NAMALWA (cell line): ENCODE measurements at places on chromosomes 6 and 20.

DNA sequence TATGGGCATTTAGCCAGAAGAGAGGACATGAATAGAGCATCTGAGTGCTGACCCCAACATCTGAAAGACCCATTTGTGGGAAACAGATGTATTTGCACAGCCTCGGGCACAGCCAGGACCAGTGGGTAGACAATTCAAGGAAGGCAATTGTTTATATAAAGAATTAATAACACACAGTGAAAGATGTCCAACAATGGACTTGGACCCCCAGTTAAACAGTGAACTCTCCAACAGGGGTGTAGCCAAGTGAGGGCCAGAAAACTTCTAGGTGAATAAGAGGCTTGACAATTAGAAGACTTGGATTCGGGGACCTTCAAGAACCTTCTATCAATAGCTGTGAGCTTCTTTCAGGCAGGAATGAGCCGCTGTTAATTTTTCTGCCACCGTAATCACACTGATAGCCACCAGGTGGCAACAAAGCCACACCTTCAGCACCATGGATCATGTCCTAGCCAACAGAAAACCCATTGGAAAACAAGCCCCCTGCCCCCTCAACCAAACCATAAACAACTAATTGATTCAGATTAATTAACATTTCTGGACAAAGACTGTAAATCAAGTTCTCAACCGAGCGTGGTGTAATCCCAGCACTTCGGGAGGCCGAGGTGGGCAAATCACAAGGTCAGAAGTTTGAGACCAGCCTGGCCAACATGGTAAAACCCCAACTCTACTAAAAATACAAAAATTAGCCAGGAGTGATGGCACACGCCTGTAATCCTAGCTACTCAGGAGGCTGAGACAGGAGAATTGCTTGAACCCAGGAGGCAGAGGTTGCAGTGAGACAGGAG is 8.8 kb upstream of the SRSF6 start:
- peak; percentile 75 for DNase-seq

GRCh38 chr6:162622572-162622971 is 105.0 kb downstream of the PRKN start:
- DNase-seq = no peak

DNA sequence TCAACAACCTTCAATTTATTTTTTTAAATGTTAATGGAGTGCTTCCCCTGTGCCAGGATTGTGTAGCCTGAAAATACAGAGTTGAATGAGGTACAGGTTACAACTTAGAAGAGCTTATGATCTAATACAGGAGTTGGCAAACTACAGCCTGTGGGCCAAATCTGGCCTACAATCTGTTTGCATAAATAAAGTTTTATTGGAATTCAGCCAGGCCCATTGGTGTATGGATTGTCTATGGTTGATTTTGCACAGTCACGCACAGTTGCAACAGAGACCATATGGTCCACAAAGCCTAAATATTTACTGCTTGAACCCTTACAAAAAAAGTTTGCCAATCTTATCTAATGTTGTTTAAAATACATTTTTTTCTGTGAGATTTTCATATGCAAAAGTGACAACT is 177.3 kb upstream of the CCN2 start:
- DNase-seq = no peak

- no peak for DNase-seq
Measured at GRCh38 chr6:84409911-84410310, 182.5 kb upstream of the CEP162 start.

GRCh38 chr6:14280766-14281293 is 163.3 kb downstream of the CD83 start:
- DNase-seq = no peak

DNA sequence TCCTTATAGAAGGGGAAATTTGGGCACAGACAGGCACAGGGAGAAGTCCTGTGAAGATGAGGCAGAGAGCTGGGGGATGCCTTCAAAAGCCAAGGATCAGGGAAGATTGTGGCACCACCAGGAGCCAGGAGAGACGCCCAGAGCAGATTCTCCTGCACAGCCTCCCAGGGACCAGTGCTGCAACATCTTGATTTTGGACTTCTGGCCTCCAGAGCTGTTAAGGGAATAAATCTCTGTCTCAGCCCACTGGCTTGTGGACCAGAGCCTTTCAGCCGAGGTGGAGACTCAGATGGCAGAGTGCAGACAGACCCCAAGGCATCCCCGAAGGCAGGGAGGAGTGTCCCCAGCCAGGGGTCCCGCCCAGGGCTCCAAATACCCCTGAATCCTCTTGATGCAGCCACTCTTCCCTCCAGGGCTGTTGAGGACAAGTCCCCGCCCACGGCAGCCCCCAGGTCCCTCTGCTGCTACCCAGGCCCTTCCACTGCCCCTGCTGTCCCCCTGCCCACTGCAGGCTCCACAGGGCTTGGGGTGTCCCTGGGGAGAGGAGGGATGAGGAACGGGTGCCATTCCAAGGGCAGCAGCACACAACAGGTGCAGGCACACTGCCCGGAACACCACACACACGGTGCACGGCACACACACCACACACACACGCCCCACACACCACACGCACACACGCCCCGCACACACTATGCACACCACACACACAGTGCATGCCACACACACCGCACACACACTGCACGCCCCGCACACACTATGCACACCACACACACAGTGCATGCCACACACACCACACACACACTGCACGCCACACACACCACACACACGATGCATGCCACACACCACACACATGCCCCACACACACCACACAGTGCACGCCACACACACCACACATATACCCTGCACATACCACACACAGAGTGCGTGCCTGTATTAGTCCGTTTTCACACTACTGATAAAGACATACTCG is 311.4 kb downstream of the TAF4 start:
- no peak for DNase-seq

DNA sequence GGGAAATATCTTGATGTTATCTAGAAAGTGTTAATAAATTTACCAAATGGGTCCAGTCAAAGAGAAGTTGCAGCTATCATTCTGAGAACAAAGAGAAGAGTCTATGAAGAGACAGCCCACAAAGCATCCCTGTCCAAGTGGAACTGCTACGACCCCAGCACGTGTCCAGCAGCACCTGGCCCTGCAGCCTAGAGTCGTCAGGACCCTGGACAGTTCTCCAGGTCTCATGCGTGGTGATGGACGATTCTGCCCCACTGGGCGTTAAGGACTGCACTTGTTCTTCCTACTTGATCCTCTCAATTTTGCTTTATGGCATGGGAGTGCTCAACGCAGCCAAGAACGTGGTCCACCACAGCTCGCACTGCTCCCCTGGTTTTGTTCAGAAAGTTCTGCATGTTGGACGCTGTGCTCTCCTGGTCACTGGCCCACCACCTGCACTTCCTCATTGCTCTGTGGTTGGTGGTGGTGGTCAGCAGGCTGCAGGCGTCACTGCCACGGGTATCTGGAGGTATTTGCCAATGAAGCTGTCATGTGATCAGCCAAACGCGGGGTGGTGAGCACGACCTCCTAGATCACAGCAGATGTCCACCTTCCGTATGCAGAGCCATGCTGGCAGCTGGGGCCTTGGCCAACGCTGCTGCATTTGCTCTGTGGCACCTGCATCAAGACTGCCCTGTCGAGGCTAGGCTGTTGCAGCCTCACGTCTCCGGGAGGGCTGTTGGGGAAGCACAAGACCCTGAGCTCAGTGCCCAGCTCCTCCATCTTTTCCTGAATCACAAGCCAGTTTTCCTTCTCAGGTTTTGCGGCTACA is 356.4 kb downstream of the CDH4 start:
- no peak for DNase-seq

DNA sequence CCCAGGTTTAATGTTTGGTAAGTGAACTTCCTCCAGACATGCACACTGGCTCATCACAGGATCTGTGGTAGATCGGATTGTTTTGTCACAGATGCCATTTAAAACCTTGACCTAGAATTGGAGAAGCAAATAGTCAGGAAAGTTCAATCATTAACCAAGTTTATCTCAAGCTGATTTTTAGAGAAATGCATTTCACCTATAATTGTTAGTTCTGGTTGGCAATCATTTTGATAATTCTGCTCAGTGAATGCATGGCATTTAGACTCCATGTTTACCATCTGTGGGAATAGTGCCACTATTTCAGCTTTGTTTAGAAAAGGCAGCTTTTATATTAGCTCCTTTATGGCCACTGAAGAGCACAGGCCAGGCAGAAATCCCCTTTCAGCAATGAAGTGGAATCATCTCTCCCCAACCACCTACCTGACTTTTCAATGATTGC is 73.9 kb upstream of the IPCEF1 start:
- no peak for DNase-seq
